AG04450 (cell line): ENCODE measurements at places on chromosomes 11 and 22.

GRCh38 chr11:118913411-118914125 is 12.2 kb downstream of the BCL9L start:
- DNase-seq = no peak

- DNase-seq = no peak
Measured at GRCh38 chr11:116281173-116282160, 491.3 kb downstream of the BUD13 start.

GRCh38 chr22:45237065-45237990 is 3.4 kb downstream of the KIAA0930 start:
- no peak for DNase-seq

DNA sequence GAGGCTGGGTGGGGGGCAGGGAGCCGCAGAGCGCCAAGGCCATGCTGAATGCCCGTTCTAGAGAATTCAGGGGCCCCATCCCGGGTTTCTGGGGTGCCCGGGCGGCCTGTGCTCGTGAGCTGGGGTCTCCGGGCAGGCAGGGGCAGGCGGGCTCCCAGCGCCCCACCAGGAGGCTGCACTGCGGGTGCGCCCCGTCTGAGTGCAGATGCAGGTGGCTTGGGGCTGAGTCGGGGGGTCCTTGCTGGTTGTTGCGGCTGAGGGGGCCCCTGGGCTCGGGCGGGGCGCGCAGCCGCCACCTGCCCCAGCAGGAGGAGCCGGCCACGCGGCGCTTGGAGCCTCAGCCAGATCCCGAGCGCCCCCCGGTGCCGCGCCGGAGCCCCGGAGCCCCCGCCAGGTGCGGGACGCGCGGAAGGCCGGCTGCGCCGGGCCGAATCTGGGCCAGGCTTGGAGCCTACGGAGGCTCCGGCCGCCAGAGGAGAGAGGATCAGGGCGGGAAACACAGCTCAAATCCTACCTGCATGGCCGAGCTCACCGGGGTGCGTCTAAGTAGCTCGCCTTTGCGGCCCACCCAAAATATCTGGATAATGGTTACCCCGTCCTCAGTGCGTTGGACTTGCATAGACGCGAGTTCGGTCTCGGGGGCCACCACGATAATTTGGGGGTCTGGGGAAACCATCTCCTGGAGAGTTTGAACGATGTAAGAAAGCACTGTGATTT is 590 bp upstream of the IGF2 start:
- no peak for DNase-seq

DNA sequence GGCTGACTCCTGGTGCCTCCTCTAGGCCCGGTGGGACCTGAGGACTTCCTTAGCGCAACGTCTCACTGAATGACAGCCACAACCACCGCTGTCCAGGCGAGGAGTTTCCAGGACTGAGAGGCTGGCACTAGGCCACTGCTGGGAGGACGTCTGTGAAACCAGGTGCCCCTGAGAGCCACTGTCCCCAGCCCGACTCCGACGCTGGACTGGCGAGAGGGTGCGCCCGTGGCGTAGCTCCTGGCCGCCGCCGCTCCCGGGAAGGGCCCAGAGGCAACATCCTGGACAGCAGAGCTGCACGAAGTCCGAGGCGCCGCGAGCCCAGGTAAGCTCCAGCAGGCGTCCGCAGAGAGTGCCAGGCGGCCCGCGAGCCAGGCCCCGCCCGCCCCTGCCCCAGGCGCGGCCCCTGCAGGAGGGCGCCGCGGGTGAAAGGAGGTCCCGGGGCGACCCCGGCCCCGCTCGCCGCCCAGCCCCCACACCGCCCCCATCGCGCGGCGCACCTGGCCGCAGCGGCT is 525 bp downstream of the DGCR2 start:
- no peak for DNase-seq

DNA sequence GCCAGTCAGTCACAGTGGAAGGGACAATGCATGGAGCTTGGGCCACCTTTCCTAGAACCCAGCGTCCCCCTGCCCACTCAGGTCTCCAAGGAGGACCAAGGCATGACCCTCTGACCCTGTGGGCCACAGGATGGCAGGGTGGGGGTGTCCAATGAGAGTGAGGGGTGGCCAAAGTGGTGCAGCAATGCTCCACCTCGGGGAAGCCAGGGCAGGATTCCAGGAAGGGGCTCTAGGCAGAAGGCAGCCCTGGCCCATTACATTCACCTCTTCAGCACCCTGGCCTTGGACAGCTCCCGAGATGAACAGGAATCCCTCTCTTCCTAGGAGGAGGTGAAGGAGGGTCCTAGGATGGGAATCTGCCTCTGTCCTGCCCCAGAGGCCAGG is 597.5 kb downstream of the BRD1 start:
- no peak for DNase-seq

DNA sequence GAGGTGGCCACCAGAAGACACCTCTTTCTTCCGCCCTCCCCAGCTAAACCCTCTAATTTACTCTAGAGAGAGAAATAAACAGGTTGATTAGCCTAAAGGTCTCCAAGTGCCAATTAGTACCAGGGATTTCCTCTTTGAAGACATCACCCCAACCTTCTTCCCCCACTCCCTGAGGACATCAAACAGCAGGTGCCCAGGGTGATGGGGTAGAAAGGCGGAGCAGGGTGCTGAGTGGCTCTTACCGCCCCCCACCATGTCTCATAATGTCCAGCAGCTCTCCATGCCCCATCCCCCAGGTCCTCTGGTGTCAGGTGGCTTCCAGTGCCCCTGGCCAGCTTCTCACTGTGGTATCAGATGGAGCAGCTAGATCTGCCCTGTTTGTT is 5.3 kb upstream of the GNAZ start:
- no peak for DNase-seq

- no peak for DNase-seq
Measured at GRCh38 chr11:64262271-64263002, 11.1 kb downstream of the PLCB3 start.

DNA sequence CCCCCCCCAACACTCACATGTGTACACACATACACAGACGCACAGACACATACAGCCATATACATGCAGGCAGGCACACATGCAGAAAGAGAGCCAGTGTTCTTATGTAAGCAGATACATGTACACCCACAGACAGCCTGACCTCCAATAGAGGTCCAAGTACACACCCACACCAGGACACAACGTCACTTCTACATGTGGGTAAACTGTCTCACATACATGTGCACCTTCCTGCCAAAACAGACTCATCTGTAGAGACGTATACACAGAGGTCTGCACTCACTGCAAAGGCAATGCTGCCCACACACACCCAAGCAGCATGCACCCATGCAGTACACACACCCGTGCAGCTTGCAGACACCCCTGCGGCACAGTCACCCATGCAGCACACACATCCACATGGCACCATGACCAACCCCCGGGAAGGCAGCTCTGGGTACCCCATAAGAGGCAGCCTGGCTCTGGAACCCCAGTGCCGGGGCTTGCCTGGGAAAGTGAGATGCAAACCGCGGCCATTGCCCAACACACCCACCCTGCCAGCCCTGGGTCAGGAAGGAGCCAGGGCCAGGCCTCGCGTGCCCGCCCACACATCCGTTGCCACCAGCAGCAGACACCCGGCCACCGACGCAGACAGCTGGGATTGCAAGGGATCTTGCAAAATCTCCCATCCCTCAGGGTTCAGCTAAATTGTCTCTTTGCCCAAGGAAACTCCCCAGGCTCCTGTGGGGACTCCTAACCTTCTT is 10.1 kb downstream of the CASTOR1 start:
- DNase-seq = no peak

DNA sequence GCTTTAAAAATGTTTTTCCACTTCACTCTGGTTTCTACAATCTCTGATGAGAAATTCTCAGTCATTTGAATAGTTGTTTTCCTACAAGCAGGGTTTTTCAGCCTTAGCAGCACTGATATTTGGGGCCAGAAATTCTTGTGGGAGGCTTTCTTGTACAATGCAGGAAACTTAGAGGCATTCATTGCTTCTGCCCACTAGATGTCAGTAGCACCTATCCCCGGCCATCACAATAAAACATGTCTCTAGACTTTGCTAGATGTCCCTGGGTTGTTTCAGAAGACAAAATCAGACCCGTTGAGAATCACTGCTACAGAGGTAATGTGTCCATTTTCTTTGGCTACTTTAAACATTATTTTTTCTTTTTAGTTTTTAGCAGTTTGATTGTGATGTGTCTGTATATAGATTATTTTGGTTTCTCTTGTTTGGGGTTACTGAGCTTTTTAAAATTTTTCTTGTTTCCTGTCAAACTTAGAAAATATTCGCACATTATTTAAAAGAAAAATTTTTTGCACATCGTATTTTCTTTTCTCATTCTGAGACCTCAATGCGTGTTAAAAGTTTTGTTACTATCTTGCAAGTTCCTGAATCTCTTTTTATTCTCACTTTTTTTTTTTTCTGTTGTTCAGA is 60.8 kb upstream of the CCDC179 start:
- DNase-seq = peak; percentile 46

DNA sequence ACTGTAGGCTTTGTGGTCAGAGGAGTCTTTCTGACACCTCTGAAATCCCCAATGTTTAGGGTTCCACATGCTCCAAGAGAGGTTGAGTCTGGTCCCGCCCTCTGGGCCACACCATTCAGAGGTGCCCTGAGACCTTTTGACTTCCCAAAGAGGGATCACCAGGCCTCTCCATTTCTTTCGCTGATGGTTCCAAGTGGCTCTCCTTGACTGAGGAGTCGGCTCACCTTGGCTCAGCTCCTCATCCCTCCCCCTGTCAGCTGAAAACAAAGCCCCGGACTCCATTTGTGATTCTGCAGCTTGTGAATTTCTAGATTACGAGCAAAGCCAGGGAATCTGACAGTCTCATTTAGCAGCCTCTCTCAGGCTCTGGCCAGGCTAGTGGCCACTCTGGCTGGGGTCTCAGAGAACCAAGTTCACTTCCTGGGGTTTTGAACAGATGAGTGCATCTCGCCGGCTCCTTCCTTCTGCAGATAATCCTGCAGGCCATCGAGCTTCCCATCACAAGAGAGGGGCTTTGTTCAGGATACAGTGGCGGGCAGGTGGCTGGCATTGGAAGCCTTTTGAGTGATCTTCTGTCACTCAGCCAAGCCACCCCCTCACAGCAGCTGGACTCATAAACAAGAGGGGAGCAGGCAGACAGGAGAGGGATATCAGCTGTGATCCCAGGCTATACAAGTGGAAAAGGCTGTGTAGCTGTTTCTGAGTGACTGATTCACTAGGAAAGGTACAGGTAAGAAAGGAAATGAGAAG is 102.9 kb downstream of the TRIM29 start:
- no peak for DNase-seq

GRCh38 chr11:118321386-118322082 is 17.0 kb downstream of the CD3E start:
- DNase-seq = no peak

DNA sequence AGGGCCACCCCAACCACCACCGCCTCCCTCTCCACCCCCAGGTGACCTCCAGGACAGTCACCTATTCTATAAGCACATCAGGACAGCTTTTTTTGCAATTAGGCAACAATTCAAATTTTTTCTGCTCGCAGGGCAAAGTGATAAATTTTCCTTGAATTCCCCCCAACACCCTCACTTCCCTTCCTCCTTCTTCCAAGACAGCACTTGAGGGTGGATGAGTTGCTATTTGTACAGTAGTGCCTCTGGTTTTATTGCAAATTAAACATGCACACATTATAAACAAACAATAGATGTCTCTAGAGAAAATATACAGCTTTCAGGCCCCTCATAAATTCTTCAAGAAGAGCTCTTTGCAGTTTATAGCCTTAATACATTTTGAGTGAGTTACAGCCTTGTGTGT is 80.9 kb upstream of the USP47 start:
- DNase-seq = no peak

DNA sequence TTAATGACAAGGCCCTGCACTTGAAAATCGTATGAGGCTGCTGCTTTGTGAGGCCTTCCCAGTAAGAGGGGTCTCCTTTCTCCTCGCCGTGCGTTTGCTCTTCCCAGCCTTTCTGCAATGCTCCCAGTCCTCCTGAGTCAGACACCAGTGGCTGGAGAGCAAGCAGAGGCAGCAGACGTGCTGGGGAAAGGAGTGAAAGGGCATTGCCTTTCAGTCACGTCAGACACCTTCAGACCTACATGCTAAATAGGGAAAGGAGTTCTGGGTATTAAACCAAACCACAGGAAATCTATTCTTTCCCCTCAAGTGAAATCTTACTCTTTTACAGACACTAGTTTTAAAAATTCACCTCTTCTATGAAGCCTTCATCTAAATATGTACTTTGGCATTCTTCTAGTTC is 274.8 kb downstream of the NTM start:
- no peak for DNase-seq

DNA sequence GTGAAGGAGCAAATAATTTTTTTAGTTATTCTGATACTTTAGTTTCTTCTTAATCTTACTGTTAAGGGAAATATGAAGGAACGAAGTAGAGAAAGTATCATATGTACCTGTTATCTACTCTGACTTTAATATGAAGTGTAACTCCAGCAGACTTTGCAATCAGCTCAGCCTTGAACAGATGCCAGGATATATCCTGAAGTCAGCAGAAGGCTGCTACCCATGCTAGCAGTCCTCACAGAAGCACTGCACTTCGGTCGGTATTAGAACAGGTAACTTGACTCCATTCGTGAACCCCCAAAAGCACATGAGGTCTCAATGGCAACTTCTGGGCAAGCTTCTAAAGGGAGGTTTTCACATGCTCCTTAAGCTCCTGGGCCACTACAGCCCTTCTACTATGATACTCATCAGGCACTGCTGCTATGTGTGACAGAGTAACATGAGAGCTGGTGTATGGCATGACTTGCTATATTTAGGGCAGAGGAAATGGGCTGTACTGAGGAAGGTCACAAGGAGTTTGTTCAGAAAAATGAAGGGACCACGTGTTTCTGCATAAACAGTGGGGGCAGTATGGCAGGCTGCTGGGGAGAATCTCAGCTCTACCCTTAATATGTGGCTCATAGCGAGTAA is 344.1 kb downstream of the SOX6 start:
- DNase-seq = no peak

DNA sequence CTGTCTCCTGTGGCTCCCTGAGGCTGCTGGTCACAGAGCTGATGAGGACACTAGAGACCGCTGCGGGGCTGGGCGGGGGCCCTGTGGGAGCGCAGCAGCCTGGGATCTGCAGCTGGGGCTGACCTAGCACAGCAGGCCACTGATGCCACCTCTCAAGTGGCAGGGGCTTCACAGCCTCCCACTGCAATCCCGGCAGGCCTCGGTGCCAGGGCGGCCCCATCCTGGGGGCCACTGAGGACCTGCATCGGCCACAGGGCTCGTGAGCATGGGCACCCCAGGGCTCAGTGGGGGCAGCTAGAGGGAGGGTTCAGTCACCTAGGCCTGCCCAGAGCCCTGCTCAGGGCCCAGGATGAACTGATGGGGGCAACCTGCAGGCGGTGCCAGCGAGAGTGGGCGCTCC is 14.6 kb upstream of the CCDC188 start:
- no peak for DNase-seq

DNA sequence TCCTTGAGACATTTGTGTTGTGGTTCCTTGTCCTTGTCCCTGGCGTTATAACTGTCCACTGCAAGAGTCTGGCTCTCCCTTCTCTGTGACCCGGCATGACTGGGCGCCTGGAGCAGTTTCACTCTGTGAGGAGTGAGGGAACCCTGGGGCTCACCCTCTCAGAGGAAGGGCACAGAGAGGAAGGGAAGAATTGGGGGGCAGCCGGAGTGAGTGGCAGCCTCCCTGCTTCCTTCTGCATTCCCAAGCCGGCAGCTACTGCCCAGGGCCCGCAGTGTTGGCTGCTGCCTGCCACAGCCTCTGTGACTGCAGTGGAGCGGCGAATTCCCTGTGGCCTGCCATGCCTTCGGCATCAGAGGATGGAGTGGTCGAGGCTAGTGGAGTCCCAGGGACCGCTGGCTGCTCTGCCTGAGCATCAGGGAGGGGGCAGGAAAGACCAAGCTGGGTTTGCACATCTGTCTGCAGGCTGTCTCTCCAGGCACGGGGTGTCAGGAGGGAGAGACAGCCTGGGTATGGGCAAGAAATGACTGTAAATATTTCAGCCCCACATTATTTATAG is 23.0 kb downstream of the MYBPC3 start:
- DNase-seq = no peak

- no peak for DNase-seq
Measured at GRCh38 chr22:25201557-25202273, 2.1 kb downstream of the CRYBB3 start.
